Activated T-helper 1 cell treated with anti-CD3 and anti-CD28 coated beads, Interleukin-12 subunit alpha, Interleukin-12 subunit beta, Interleukin-2, Interleukin-4 antibody, amounts not matched to agents 30 ng/mL and 10 ng/mL and 1 ng/mL, durations not matched to agents 14 hours and 24 hours and 36 hours (primary cell): ENCODE measurements at places on chromosomes 3 and 15. TPM values are rescaled to one million over a fixed set of nuclear protein-coding genes. Genes with fewer than 3 reads are reported as not detected.

- H3K27me3 ChIP-seq, result no peaks in the 10 kb centered on the region
- peaks cover 6% of the 10 kb centered on the region for H3K4me1 ChIP-seq
- H3K4me3 ChIP-seq, result no peak overlapping the region
- no peak for DNase-seq
Observed at GRCh38 chr3:44939581-44940036, 36.4 kb downstream of the ZDHHC3 start.

- DNase-seq, result no peak
- no peak overlapping the region for H3K4me3 ChIP-seq
- no peaks in the 10 kb centered on the region for H3K27me3 ChIP-seq
- no peak overlapping the region for H3K27ac ChIP-seq
- no peaks in the 10 kb centered on the region for H3K36me3 ChIP-seq
Observed at GRCh38 chr15:80736560-80736959, 41.5 kb downstream of the ABHD17C start.

DNA sequence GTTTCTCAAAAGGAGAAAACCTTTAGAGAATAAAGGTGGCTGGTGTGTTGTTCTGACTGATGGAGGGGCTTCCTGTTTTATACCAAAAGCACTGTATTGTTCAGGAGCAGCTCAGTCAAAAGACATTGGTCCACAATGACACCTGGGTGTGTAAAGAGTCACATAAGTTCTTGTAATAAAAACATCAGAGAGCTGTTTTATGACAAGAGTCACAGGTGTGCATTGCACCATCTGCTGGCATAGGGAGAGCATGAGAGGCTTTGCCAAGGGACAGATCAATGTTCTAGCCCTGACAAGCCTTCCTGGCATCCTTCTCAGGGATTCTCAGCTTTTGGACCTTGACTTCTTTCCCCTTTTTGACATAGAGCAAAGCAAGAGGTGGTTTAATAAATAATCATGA is 20.4 kb downstream of the ARPP21 start:
- H3K4me3 ChIP-seq, result no peak overlapping the region
- H3K27ac ChIP-seq, result no peak overlapping the region
- no peaks in the 10 kb centered on the region for H3K36me3 ChIP-seq
- H3K27me3 ChIP-seq, result peaks cover 4% of the 10 kb centered on the region
- no peaks in the 10 kb centered on the region for H3K4me1 ChIP-seq

DNA sequence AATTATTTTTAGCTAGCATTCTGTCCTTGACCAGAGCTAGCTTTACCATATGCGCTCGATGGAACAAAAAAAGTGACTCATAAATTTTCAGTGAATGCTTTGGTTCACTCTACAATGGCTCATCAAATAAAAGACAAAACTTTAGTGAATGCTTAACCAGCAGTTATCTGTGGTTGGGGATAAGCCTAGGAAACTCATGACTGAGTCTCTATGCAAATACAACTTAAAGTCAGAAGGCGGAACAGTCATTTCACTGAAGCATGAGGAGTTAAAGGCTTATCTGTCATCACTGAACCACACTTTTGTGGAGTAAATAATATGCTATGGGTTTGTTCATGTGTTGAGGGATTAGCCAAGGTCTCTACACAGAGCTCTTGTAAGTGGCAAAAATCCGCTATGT is 308.4 kb downstream of the SQOR start:
- H3K36me3 ChIP-seq, result no peaks in the 10 kb centered on the region
- H3K4me1 ChIP-seq, result no peaks in the 10 kb centered on the region
- no peak overlapping the region for H3K27ac ChIP-seq
- no peak overlapping the region for H3K4me3 ChIP-seq

DNA sequence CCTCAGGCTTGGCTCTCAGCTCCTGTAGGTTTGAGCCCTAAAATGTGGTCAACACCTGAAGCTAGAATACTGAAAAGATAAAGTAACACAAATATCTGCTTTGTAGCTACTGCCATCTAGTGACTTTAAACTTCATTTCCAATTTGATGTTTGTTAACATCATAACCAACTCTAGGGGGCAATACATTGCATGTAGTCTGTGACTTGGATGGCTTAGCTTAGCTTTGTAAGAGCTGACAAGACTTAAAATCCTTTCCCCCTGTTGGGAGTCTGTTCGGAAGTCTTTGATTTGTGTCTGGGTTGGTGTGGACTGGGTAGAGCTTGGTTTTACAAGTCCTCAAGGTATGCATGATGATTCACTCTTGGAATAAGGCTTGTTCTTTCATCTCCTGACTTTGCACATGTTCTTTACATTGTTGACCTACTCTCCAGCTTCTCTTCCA is 51.7 kb downstream of the SCN11A start:
- no peaks in the 10 kb centered on the region for H3K36me3 ChIP-seq
- no peak overlapping the region for H3K4me3 ChIP-seq
- H3K27me3 ChIP-seq, result peaks cover 21% of the 10 kb centered on the region
- H3K4me1 ChIP-seq, result no peaks in the 10 kb centered on the region
- no peak for DNase-seq

- DNase-seq, result no peak
- peaks cover 20% of the 10 kb centered on the region for H3K27me3 ChIP-seq
- H3K27ac ChIP-seq, result no peak overlapping the region
- H3K4me1 ChIP-seq, result no peaks in the 10 kb centered on the region
- no peaks in the 10 kb centered on the region for H3K36me3 ChIP-seq
Observed at GRCh38 chr3:184733181-184733580, 21.3 kb upstream of the MAGEF1 start.

DNA sequence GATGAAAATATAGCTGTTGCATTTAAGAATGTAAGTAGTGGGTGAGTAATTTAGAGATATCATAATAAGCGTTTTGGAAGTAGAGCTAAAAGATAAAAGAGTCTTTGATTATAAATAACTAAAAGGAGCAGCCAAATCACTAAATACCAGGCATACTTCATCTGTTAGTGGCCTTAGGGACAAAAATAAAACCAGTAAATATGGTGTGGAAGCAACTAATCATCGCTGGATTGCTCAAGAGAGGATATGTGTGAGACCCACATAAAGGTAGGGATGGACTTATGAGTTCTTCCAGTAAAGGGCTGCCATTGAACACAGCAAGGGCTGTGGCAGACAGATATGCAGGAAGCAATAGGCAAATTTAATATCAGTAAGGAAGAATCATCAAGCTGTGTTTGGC is 356.2 kb downstream of the CNTN4 start:
- peaks cover 2% of the 10 kb centered on the region for H3K27me3 ChIP-seq
- DNase-seq, result no peak
- no peak overlapping the region for H3K4me3 ChIP-seq
- no peaks in the 10 kb centered on the region for H3K4me1 ChIP-seq

DNA sequence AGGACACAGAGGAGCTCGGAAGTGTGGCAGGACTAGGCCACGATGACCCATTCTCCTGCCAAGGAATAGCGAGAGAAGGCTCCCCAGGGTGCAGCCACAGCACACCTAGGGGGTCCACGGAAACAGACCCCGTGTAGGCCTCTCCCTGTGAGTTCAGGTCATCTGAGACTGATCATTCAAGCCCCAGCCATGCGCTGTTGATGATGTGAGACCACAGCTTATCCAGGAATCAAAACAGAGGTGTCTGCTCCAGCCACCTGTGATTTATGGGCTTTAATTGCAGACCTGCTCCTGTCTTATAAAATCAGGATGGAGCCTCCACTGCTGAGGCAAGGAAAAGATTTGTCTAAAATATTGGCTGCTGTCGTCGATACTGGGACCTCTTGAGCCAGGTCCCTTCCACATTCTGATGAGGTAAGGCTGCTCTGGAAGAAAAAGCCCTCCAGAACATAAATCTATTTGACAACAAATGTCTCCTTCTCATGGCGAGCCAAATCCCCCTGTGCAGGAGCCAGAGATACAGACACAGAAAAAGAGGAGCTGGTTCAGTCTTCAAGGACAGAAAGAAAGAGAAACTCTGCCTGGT is 186.7 kb downstream of the TJP1 start:
- no peak overlapping the region for H3K4me3 ChIP-seq
- H3K27me3 ChIP-seq, result no peaks in the 10 kb centered on the region
- no peaks in the 10 kb centered on the region for H3K36me3 ChIP-seq
- no peak for DNase-seq

DNA sequence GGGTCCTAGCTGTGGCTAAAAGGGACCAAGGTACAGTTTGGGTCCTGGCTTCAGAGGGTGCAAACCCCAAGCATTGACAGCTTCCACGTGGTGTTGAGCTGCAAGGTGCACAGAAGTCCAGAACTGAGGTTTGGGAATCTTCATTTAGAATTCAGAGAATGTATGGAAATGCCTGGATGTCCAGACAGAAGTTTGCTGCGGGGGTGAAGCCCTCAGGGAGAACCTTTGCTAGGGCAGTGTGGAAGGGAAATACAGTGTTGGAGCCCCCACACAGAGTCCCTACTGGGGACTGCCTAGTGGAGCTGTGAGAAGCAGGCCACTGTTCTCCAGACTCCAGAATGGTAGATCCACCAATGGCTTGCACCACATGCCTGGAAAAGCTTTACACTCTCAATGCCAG is 17.9 kb downstream of the RNF13 start:
- peaks cover 27% of the 10 kb centered on the region for H3K36me3 ChIP-seq
- H3K27ac ChIP-seq, result no peak overlapping the region
- H3K4me1 ChIP-seq, result no peaks in the 10 kb centered on the region
- H3K4me3 ChIP-seq, result no peak overlapping the region

- H3K4me1 ChIP-seq, result peaks cover 23% of the 10 kb centered on the region
- H3K27me3 ChIP-seq, result peaks cover 23% of the 10 kb centered on the region
- no peak overlapping the region for H3K4me3 ChIP-seq
- DNase-seq, result no peak
- H3K27ac ChIP-seq, result no peak overlapping the region
Observed at GRCh38 chr3:190325923-190326322, 3.7 kb upstream of the CLDN1 start.

Gene FAM81A
- total RNA-seq, result 0.49 and 0.60 TPM in 2 replicates

Gene CACNA2D2
- total RNA-seq, result 0.52 and 0.78 TPM in 2 replicates

Gene LRTM1
- total RNA-seq, result not detected in 2 replicates

Gene C3orf80
- total RNA-seq, result 0.18 and 0.42 TPM in 2 replicates

Gene NRROS
- total RNA-seq, result 37.8 and 38.8 TPM in 2 replicates

Gene NSMCE3
- total RNA-seq, result 10.8 and 11.7 TPM in 2 replicates
